ENCODE measurements at places on chromosomes 3 and 15. TPM values are rescaled to one million over a fixed set of nuclear protein-coding genes. Genes with fewer than 3 reads are reported as not detected.
A peak's percentile ranks its signal among the peaks of the same experiment; 100 is the strongest.

The KCNMB3 gene
- 2.6 TPM for total RNA-seq

The ERC2 gene
- total RNA-seq, result 16.1 TPM

The SLC12A1 gene
- not detected for total RNA-seq

The IQCH gene
- total RNA-seq, result 6.2 TPM

The ZNF774 gene
- total RNA-seq, result 3.6 TPM

The TEX55 gene
- not detected for total RNA-seq

The PLEKHO2 gene
- total RNA-seq, result 11.3 TPM

The KY gene
- not detected for total RNA-seq

The RNF111 gene
- total RNA-seq, result 31.6 TPM

The PLSCR5 gene
- total RNA-seq, result not detected

The EPHA3 gene
- 0.15 TPM for total RNA-seq

The GASK1A gene
- 4.3 TPM for total RNA-seq

The OR5H15 gene
- total RNA-seq, result not detected

The CILP gene
- total RNA-seq, result 0.07 TPM

GRCh38 chr3:9718118-9718517 lies 13.4 kb upstream of the BRPF1 start:
- no peak for DNase-seq

GRCh38 chr3:129783470-129783869 lies 110.0 kb downstream of the TMCC1 start:
- no peak for DNase-seq

- no peak for DNase-seq
These were observed 15.9 kb downstream of the CD200R1 start for GRCh38 chr3:112958811-112959560.

GRCh38 chr3:13174803-13175135 lies 101.5 kb upstream of the IQSEC1 start:
- no peak for DNase-seq

DNA sequence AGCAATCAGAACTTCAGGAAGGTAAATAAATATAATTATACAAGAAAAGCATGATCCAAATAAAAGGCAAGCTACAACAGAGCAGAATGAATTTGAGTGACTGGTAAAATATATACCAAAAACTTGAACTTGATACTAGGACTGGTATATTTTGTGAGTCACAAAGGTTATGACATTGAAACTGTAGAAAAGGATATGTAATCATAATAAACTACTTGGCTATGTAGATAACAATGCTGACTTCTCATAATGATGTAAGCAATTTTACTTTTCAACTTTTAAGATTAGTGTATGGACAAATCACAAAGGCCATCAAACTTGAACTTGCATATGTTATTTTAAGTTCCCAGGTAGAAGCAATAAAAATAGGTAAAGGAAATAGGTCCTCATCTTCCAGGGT lies 384.5 kb upstream of the NECTIN3 start:
- no peak for DNase-seq

- no peak for DNase-seq
These were observed 96.7 kb downstream of the CD47 start for GRCh38 chr3:107994181-107994580.

DNA sequence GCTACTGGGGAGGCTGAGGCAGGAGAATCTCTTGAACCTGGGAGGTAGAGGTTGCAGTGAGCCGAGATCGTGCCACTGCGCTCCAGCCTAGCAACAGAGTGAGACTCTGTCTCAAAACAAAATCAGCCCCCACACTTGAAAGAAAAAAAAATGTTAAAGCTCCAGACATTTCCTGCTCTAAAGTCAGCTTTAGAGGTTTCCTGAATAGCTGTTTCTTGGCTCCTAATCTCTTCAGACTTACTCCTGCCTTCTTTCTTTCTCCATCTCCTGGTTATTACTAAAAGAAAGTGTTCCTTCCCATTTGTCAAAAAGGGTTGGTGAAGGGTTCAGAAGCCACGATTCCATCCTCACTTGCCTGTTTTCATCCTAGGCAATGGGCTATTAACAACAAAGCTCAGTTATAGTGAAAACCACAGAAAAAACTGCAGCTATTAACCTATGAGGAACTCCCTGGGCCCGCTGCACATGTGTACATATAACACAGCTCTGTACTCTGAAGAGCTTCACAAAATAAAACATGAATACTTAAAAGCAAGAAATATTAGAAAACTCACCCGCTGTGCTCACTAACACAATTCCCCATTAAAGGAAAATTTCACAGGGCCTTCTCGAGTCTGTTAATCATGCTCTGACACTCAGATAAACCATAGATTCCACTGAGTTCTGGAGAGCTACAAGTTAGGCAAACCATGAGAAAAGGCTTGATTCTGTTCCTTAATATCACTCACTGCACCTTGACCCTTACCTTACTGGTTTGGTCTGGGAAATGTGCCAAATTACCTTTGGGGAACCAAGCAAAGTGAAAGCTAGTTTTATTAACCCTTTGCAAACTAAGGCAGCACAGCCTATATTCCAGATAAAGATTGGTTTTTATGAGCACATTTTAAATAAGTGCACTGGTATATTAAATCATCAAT lies 89.9 kb upstream of the TSPAN3 start:
- DNase-seq, result no peak

GRCh38 chr3:17640466-17640865 lies 102.0 kb downstream of the TBC1D5 start:
- no peak for DNase-seq

- DNase-seq, result no peak
These were observed 16.8 kb upstream of the TGM5 start for GRCh38 chr15:43283526-43283925.

GRCh38 chr3:175346573-175347356 lies 487.6 kb downstream of the NAALADL2 start:
- DNase-seq, result no peak

GRCh38 chr15:74378848-74379247 lies 11.4 kb upstream of the CYP11A1 start:
- no peak for DNase-seq

DNA sequence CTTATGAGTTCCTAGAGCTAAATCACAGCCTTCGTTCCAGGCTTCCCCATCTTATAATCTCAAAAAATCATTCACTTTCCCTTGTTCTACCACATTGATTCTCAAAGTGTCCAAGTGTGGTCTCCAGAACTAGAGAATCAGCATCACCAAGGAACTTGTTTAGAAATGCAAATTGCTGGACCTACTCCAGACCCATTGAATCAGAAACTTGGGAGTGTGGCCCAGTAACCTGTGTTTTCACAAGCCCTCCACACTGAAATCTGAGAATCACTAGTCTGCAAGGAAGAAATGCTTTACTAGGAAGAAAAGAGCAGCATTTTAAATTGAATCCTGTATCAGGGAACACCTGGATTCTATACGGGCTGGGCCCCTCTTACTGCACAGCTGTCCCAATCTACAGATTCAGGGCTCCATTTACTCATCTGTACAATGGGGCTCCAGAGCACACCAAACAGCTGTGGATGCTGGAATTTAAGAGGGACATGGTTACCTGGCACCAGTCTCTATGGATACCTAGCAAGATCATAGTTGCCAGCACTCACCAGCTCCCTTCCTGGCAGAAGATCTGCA lies 3.9 kb downstream of the MEGF11 start:
- no peak for DNase-seq

- no peak for DNase-seq
These were observed 45.7 kb downstream of the GSK3B start for GRCh38 chr3:120048355-120049041.

DNA sequence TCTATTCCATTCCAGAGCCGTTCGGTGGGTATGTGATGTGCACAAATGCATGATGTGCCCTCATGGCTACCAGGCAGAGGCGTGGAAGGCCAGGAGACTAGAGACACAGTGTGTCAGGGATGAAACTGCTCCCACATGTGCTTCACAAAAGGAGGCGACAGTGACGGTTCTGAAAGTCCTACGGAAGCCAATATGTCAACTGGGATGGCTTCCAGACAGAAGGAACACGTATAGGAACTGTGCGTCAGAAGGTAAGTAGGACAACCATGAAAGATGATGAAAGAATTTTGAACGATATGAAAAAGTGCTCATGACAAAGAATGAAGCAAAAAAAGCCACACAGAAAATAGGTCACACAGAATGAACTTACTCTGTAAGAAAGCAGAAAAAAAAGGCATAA lies 34.1 kb downstream of the GLB1 start:
- DNase-seq, result no peak

- DNase-seq, result peak; percentile 59
These were observed 2.7 kb downstream of the IGF1R start for GRCh38 chr15:98651036-98651481.

- DNase-seq, result no peak
These were observed 41.1 kb upstream of the MRPS22 start for GRCh38 chr3:139302801-139303113.

DNA sequence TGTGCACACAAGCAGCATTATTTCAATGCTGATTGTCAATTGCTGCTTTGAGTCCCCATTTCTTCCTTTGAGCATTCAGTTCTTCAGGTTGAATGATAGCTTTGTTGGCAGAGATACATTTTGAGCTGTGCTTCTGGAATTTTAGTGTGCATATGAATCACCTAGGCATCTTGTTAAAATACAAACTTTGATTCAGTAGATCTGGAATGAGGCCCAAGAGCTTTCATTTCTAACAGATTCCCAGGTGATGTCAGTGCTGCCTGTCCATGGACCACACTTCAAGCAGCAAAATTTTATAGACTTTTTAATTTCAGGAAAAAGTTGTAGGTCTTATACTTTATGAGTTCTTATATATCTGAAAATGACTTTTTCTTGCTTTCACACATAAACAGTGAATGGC lies 131.1 kb downstream of the ADAMTSL3 start:
- DNase-seq, result no peak

DNA sequence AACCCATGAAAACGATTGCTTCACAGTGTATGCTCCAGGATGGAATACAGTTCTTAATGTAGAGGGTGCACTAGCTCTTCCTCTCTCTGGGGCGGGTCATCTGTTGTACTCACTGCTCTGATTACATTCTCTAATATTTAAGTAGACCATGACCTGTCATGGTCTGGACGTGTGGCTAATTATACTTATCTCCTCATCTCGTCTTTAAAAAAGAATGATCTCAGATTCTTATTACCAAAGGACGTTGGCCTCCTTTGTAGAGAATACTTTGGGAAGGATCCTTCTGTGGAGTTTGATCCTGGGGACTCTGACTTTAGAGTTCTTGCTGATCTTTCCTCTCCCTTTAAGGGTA lies 48.4 kb upstream of the TRAK1 start:
- no peak for DNase-seq

DNA sequence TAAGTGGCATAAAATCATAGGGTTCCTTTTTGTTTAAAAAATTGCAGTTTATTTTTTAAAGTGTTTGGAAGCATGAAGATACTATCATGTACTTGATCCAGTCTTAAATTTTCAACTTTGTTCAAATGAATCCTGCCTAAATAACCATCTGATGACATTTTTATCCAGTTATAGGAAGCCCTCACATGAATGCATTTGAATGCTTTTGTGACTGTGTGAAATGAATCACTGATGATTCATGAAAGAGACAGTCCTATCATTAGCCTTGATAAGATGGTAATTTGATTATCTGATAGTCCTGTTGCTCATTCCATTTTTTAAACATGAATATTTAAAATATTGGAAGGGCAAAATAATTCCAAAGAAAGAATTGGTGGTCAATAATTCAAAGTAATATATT lies 401.9 kb upstream of the ROBO2 start:
- DNase-seq, result no peak

GRCh38 chr3:120052677-120053076 lies 41.6 kb downstream of the GSK3B start:
- DNase-seq, result no peak

DNA sequence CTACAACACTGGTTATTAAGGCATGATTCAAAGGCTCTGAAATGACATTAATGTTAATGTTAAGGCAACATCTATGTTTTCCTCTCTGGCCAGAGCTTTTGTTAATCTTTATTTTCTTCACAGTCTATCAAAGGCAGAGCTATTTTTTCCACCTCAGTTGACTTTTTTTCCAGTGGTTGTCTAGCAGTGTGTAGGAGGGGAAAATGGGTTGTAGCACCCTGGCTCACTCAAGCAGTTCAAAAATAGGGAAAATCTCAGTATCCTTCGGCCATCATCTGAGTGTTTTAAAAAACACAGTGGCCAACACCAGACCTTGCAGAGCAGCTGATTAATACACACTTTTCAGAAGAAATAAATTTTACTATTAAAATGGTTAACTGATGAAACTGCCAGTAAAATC lies 21.4 kb downstream of the CBLB start:
- DNase-seq, result no peak

- no peak for DNase-seq
These were observed 165.6 kb downstream of the OCA2 start for GRCh38 chr15:27933562-27933961.

- DNase-seq, result no peak
These were observed 42.5 kb upstream of the SNRK start for GRCh38 chr3:43243590-43244587.

DNA sequence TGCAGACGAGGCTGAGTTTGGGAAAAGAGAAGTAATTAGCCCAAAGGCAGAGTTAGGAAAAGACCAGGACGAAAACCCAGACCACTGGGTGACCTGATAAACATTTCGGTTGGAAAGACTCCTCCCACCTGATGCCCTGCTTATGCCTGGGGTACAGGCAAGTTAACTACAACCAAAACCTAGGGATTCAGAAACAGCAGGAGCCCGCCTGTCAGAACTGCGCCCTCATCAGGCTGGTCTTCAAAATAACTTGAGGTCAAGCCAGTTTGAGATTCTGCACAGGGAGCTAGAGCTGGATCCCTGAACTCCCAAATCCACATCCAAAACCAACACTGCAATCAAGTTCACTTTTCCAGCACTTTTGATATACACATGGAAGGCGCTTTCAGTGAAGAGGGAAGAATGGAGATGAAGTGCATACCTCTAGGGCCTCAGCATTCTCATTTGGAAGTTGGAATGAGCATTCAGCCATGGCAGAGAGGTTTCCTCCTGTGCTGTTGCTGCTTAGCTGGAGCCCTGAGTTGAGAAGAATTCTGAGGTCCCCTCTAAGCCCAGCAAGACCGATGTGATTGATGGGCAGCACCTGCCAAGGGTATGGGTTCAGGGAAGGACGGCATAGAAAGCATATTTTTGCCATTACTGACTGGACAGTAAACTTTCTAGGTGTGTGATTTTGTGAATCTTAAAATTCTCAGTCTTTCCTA lies 11.6 kb downstream of the TSEN2 start:
- DNase-seq, result peak; percentile 74

GRCh38 chr3:100463002-100463401 lies 29.4 kb upstream of the TMEM45A start:
- DNase-seq, result peak; percentile 54

- DNase-seq, result peak; percentile 30
These were observed 65.2 kb downstream of the TPRA1 start for GRCh38 chr3:127525373-127525772.

GRCh38 chr15:72037321-72037720 lies 80.6 kb downstream of the MYO9A start:
- no peak for DNase-seq

- no peak for DNase-seq
These were observed 39.5 kb upstream of the MGA start for GRCh38 chr15:41620536-41621199.

- no peak for DNase-seq
These were observed 117.9 kb downstream of the TLE3 start for GRCh38 chr15:69979783-69980182.
